COLO829 (cell line): ENCODE measurements at places on chromosomes 4 and X.

DNA sequence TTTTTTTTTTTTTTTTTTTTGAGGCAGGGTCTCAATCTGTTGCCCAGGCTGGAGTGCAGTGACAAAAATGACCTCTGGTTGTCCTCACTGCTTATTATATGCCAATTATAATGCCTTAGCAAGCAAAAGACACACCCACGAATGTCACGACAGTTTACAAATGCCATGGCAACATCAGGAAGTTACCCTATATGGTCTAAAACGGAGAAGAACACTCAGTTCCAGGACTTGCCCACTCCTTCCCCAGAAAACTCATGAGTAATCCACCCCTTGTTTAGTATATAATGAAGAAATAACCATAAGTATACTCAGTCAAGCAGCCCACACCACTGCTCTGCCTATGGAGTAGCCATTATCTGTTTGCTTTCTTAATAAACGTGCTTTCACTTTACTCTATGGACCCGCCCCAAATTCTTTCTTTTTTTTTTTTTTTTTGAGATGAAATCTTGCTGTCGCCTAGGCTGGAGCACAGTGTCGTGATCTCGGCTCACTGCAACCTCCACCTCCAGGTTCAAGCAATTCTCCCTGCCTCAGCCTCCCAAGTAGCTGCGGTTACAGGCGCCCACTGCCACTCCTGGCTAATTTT is 106.2 kb downstream of the SMIM20 start:
- DNase-seq: no peak

GRCh38 chr4:119525771-119526712 is 102.6 kb downstream of the PDE5A start:
- no peak for DNase-seq

- no peak for DNase-seq
Observed at GRCh38 chr4:32847461-32847860, 2127.3 kb downstream of the PCDH7 start.

GRCh38 chr4:18052158-18052557 is 30.6 kb upstream of the LCORL start:
- DNase-seq: no peak

DNA sequence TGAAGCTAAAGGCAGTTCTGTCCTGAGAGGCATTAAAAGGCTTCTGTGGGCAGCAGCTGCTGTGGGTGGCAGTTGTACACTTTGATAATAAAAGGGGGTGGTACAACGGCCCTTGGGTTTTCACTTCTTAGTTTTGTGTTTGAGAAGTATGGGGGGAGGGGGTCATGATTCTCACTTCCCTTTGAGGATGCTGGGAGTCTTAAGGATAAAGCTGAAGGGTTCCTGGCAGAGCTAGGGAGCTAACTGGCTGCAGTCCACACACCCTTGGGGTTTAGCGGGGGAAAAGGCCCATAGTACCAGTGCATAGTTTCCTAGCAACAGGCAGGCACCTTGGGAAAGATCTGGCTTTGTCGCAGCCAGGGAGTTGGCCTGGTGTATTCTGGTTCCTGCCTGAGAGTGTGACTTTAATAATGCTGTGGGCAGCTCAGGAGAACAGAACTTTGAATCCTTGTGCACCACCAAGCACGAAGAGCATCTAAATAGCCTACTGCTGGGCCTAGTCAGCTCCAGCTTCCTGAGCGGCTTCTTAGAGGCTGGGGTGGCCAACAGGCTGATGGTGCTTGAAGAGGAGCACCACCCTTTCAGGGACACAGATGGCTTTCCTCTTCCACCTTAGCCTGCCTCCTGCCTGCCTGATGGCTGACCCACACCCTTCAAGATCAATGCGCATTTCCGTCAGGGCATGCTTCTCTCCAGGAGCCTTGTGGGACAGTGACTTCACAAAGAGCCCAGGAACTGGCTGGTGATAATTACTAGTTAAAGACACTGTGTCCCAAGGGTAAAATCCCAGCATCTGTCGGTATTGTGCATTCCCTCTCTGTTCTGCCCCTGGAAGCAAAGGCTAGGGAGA is 12.5 kb downstream of the ZBTB33 start:
- no peak for DNase-seq

GRCh38 chrX:47179221-47179927 is 14.3 kb upstream of the UBA1 start:
- no peak for DNase-seq

DNA sequence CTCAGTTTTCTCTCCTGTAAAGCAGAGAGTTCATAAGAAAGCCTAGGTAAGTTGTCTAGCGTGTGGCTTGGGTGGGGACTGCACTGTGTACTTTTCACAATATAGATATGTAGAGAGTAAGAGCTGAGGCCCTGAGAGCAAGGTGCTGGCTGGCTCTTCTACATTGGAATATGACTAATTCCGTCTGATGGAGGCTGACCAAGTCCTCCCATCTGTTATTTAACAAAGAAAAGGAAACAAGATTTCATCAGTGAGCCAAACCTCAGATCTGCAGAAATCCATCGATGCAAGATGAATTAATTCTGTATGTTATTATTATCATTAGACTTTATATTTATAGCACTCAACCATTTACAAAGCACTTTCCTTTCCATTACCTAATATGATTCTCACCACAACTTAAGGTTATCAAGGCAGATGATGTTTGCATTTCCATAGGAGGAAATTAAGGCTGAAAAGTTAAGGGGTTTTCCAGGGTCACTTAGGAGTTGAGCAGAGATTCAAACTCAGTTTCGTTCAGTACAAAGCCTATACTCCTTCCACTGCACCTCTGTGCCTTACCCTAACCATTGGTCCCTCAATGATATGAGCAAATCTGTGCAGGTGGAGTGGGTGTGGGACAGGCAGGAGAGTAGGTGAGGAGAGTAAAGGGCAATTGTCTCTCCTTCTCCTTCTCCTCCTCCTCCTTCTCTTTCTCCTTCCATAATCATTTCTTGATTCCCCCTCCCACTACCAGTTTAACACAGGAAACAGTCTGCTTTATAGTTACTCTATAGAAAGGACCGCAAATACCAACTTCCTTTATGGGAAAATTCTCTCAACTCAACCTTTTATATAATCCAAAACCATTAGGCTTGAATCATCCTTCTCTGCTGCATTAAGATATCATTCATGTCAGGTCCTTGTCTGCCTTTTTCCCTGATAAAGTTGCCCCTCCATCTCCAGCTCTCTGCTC is 27.6 kb upstream of the SRD5A3 start:
- no peak for DNase-seq

DNA sequence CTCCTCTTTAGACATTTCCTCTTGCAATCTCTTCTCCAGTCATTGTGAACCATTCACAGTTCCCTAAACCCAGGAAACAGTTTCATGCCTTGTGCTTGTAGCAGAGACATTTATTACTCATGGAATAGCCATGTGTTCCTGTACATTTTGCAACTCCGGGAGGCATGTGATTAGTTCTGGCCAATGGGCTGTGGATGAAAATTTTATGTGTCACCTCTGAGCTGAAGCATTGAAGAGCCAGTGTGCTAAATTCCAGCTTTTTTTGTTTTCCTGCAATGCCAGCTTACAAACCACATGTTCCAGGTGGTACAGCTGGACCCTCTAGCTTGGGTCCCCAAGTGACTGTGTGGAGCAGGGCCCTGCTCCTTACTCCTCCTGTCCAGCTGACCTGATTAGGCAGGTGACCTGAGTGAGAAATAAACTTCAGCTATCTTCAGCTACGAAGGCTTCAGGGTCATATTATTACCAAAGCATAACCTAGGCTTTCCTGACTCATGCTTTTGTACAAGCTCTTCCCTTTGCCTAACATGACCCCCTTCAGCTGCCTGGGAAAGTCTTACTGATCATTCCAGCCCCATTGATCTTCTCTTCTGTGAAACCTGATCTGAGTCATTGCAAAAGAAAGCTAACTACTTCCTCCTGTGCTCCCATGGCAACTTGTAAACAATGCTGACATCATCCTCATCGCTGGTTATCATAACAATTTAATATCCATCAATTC is 200.4 kb downstream of the PTTG2 start:
- DNase-seq: no peak

DNA sequence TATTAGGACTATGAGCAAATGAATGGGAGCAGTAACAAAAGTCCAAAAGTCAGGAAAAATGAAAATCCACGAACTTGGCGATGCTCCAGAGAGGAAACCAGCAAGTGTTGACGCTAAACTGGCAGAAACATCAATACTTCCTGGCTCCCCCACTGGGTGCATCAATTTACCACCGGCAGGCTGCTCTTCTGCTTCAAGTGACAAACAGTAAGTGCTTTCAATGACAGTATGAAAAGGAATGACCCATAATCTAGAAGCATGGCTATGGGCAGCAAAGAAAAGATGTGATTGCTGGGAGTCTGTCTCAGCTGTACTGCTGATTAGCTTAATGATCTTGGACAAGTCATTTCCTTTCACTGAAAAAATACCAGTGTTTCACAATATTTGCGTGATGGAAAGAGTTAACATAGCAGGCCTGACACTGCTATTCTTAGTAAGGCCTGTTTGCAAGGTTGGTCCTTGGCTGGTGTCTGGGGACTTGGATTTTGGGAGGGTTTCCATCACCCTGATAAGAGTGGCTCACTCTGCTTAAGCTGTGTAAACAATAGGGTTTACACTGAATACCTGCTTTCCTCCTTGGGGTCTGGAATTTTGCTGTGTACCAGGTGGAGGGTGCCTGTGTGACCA is 8.7 kb downstream of the ATP11C start:
- DNase-seq: no peak

DNA sequence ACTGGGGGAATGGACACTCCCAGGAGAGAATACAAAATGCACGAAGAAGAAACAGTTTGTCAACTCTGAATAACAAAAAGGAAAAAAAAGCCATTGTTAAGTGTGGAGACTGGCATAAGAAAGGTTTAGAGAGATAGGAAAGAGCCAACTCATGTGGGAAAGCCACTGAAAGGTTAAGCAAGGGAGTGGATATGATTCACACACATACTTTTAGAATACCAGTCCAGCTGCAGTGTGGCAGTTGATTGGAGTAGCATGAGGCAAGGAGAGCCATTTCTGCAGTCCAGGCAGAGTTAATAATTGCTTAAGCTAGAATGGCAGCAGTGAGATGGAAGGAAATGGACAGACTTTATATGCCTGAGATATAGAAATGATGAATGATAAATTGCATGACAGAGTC is 36.9 kb upstream of the ADAD1 start:
- no peak for DNase-seq

DNA sequence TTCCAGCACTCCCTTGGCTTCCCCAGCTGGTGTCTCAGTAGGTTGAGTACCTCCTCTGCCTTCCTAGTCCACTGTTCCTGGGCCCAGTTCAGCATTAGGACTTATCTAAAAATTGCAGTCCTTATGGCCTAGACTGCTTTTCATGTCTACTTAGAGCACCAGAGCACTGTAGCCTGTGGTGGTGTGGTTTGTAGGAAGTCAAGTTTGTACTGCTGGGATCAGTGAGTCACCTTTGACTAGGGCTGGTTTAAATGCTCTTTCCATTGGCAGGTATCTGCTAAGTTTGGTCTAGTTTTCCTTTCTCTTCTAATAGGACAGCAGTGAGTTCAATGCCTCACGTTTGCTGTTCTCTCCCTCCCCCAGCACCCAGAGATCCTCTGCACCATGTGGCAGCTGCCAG is 233.6 kb upstream of the WDFY3 start:
- no peak for DNase-seq

DNA sequence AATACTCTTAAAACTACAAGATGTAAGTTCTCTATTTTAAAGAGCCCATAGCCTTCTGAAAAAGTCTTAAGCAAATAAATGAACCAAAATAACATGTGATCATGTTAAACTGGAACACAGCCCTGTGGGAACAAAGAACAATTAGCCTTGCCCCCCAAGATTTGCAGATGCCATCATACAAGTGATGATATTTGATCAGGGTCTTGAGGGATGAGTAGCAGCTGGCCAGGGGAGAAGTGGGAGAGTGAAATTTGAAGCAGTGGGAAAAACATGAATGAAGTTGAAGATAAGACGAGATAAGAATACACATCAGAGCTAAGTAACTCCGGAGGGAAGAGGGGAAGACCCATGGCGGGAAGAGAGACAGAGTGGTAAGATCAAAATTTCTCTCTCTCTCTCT is 450.1 kb upstream of the FTHL17 start:
- DNase-seq: no peak

DNA sequence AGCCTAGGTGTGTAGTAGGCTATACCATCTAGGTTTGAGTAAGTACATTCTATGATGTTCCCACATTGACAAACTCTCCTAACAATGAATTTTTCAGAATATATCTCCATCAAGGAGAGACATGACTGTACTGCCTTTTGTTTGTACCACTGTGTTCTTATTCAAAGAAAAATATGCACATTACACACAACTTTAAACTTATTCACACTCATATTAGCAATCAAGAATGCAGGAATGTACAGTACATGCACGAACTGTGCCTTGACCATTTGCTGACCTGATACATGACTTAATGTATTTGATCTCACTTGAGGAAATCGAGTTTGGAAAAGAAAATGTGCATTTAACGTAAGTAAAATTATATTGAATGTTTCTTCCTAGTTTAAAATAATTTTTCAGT is 525.1 kb upstream of the AGA start:
- no peak for DNase-seq

GRCh38 chrX:8738588-8739189 is 6.8 kb upstream of the ANOS1 start:
- DNase-seq: peak; percentile 11

- DNase-seq: no peak
Observed at GRCh38 chr4:113122066-113122465, 72.6 kb downstream of the ANK2 start.

GRCh38 chr4:146186596-146186995 is 11.1 kb downstream of the LSM6 start:
- no peak for DNase-seq

GRCh38 chr4:167906851-167907250 is 185.5 kb upstream of the ANXA10 start:
- no peak for DNase-seq

- peak; percentile 71 for DNase-seq
Observed at GRCh38 chr4:129429581-129430320, 333.8 kb downstream of the C4orf33 start.

GRCh38 chr4:142663828-142664227 is 182.3 kb downstream of the INPP4B start:
- no peak for DNase-seq

DNA sequence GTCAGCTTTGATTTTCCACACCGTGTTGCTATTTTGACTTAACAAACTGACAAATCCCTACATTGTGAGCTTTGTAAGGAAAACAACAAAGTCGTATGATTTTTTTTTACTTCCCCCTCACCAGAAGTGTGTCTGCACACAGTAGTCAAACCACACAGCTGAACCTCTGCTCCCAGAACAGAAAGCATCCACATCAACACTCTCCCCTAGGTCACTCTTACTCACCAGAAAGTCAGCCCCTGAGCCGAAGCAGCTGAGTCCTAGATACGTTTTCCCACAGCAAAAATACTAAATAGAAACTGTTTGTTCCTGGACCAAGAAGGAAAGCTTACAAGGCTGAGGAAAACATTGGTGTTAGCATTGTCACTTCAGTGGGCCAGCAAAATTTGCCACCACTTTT is 305.7 kb downstream of the DHX15 start:
- DNase-seq: no peak

DNA sequence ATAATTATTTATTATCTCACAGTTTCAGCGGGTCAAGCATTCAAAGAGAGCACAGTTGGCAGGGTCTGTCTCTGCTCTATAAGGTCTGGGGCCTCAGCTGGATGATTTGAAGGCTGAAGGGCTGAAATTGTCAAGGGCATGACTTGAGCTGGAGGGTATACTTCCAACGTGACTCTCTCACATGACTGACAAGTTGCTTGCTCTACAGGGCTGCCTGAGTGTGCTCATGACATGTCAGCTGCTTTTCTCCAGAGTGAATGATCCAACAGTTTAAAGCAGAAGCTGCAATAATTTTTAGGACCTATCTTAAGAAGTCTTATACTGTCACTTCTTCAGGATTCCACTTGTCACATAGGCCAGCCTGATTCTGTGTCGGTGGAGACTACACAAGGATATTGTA is 51.2 kb downstream of the TIGD2 start:
- no peak for DNase-seq
